ENCODE measurements at places on chromosomes 6 and 20. TPM values are rescaled to one million over a fixed set of nuclear protein-coding genes. Genes with fewer than 3 reads are reported as not detected.
A peak's percentile ranks its signal among the peaks of the same experiment; 100 is the strongest.

DNA sequence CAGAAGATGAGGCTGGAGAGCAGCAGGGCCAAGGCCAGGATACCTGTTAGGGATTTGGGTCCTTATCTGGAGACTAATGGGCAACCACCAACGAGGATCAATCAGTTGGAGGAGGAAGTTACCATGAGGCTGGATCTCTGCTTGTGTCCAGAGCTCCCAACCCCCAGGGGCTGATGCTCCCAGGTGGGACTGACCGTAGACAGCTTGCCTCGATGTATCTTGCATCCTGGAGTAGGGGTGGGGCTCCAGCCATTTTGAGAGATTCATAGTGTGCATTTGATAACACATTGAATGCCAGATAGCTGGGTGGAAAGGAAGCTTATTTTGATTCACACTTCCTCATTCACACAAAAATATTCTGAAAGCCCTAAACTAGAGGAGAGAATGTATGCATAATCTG lies 4.6 kb upstream of the RFPL4B start:
- DNase-seq, result no peak

DNA sequence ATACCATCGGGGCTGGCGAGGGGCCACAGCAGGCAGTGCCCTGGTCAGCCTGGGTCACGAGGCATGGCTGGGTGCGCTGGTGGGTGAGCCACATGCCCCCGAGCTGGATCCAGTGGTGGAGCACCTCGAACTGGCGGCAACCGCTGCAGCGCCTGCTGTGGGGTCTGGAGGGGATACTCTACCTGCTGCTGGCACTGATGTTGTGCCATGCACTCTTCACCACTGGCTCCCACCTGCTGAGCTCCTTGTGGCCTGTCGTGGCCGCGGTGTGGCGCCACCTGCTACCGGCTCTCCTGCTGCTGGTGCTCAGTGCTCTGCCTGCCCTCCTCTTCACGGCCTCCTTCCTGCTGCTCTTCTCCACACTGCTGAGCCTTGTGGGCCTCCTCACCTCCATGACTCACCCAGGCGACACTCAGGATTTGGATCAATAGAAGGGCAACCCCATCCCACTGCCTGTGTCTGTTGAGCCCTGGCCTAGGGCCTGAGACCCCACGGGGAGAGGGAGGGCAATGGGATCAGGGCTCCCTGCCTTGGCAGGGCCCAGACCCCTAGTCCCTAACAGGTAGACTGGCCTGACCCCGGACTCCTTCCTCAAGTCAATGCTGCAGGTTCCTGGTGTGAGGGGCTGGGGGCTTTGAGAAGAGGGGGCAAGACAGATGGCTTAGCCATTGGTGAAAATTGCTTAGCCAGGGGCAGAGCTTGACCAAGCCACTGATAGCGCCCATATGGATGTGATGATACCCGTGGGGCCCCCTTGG lies 598 bp downstream of the TMEM239 start:
- DNase-seq, result no peak

DNA sequence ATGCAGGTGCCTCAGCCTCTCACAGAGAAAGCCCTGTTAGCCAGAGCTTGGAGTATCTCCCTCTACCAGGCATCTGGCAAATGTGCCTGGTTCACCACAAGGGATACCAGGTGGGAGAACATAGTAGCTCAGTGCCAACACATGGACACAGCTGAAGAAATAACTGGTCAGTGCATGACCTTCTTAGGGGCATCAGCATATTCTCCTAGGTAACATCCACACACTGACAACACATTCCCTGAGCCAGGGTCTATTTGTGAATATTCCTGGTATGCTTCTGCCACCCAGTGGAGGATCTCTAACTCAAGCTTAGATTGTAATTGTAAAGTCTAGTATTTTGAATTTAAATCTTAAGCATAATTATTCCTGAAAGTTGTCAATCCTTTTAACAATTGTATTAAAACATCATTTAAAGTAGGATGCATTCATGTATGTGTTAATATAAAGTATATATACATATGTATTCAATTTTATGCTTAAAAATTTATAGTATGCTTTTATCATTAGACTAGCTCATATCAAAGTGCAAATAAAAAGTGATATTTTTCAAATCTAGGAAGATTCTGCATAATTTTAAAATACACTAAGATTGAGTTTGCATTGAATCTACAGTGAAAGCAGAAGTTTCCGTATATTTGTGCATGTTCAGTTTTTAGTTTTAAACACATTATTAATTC lies 45.3 kb upstream of the COL21A1 start:
- no peak for DNase-seq

Gene LY6G6D
- total RNA-seq, result not detected

- no peak for DNase-seq
These were observed 24.1 kb upstream of the RPS6KA2 start for GRCh38 chr6:166650824-166651807.

DNA sequence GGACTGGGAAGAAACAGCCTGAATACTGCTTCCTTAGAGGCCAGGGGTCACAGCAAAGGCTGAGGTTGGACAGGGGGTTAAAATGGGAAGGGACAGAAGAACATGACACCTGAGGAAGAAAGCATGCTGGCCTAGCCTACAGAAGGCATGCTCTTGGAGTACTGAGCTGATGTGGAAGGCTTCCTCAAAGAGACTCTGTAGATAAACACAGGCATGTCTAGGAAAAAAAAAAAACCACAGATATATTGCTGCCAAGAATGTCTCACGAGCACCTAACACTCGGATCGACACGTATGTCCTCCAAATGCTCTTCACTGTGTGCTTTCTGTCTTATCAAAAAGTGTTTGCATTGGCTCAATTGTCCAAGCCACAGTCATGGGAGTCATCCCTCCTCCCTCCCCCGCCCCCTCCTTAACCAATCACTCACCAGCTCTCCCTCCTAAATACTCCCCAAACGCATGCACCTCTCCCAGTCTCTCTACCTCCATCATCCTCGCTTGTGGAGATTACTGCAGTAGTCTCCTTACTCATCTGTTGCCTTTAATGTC lies 101.1 kb upstream of the LRFN2 start:
- DNase-seq, result no peak

GRCh38 chr6:121515630-121516265 lies 80.3 kb downstream of the GJA1 start:
- no peak for DNase-seq

DNA sequence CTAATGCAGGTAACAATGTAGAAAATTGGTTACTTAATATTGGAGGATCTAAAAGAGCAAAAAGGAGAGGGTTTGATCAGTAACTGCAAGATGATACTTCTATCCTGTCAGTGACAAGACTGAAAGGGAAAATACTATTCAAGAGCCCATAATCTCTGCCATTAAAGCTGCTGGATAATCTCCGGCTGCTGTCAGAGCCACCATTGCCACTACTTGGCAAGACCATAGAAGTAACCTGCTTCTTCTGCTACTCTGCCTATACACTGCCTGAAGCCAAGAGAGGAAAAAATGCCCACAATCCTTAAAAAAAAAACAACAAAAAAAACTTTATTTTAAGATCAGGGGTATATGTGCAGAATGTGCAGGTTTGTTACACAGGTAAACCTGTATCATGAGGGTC lies 386.5 kb upstream of the ID4 start:
- DNase-seq, result no peak

Gene ASCC3
- 34.8 TPM for total RNA-seq

- DNase-seq, result no peak
These were observed 11.7 kb upstream of the PCSK2 start for GRCh38 chr20:17215167-17215566.

GRCh38 chr6:149423964-149424440 lies 23.9 kb downstream of the SUMO4 start:
- DNase-seq, result no peak

GRCh38 chr6:124487623-124488431 lies 474.4 kb upstream of the RNF217 start:
- DNase-seq, result no peak

DNA sequence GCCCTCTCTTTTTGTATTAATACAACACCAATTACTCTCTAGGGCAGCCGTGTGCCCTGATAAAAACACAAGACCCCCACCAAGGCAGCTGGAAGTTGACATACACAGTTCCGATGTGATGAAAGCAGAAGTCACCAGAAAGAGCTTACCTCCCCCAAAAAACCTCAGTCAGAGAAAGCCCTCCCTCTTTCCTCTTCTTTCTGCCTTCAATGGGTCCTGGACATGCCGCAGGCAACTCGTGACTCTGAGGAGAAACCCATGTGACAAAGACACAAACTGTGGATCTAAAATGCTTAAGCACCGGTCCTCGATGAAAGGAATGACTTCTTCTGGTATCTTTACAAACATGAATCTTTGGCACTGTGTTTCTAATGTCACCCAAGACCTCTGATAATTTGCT lies 117.7 kb upstream of the CCDC28A start:
- no peak for DNase-seq

- no peak for DNase-seq
These were observed 63.7 kb upstream of the CD2AP start for GRCh38 chr6:47413752-47414422.

GRCh38 chr6:99178168-99178567 lies 171.3 kb downstream of the FAXC start:
- no peak for DNase-seq

Gene MYL9
- total RNA-seq, result 274 TPM

GRCh38 chr6:139064981-139065665 lies 36.6 kb downstream of the ABRACL start:
- no peak for DNase-seq

Gene DNAH8
- total RNA-seq, result 0.03 TPM

Gene ELOVL2
- total RNA-seq, result 0.21 TPM

Gene COL12A1
- total RNA-seq, result 36.6 TPM

Gene SAMD3
- 5.5 TPM for total RNA-seq

Gene CST7
- 11.7 TPM for total RNA-seq

GRCh38 chr6:20182926-20183521 lies 29.2 kb downstream of the MBOAT1 start:
- peak; percentile 76 for DNase-seq

DNA sequence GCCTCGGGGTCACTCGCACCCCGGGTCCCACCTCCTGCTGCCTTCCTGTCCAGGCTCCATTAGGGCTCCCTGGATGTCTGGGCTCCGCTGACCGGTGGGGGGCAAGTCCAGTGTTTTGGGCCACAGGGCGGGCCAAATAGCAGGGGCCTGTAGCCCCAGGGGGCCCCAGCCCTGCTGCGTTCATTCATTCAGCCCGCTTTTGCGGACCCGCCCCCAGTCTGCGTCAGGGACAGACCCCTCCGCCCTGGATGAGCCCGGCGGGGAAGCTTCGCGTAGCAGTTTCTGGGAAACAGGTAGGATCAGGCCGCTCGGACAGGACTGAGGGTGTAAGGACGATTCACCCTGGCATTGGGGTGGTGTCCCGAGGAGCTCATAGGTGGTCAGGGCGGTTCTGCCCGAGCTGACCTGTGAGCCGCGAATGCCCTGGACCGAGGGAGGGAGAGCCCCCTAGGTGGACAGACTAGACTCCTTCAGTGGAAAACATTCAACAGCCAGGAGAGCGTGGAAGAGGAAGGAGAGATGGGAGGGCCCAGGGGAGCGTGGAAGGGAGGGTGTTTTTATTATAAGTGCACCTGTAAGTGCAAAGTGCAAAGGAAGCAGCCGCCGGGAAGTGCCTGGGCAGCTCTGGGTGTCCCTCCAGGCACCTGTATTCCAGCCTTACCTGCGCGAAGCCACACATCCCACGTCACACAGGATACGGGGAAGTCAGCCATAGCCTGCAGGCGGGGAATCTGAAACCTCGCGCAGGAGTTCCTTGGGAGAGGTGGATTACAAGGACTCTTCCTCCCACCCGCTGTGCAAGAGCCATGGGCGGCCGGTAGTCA lies 662 bp downstream of the ENTPD6 start:
- DNase-seq, result peak; percentile 70

- no peak for DNase-seq
These were observed 503.2 kb upstream of the ID4 start for GRCh38 chr6:19333936-19334335.

DNA sequence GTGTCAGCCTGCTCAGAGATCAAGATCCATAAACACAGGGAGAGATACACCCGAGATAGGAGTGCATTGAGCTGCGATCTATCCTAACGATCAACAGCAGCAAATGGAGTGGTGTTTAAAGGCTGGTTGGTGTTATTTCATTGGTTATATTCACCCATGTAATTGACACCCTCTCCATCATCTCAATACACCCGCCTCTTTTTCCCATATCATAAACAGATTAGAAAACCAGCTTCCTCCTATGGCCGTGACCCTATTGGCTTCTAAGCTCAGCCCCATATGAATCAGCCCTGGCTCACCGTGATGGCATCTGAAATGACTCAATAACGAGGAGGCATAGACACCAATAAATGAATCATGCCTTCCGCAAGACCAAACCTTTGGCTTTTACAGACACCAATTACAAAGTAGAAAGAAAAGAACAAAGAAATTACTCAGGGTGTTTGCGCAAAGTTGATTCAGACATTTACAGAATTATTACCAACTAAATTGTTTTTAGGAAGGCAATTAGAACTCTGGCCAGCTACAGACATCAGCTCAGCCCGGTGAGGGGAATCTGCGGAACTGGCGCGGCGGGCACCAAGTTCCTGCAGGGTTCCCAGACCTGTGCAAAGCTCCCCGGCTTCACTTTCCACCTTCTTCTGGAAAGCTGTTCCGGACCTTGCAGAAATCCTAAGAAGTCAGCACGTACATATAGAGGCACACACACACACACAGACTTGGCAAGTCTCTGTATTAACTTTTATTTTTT lies 11.5 kb downstream of the PMEPA1 start:
- DNase-seq, result no peak

Gene LRRC73
- total RNA-seq, result 1.6 TPM

Gene PLEKHG1
- total RNA-seq, result 20.4 TPM

DNA sequence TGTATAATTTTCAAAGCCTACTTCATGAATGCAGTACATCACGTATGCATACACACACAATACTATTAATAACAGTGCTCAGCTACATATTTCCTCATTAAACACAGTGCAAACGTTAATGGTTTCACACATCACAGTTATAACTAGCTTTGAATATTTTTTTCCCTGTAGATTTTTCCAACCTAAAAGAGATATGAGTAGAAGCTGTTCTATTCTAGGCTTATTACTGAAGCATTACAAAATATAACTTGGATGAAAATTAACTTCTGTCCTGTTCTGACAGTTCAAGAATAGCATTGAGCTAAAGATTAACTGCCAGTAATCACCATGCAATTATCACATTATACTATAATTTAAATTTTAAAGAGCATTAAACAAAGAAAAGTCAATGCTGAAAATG lies 6.2 kb downstream of the LMBRD1 start:
- DNase-seq, result no peak

GRCh38 chr6:2877960-2878359 lies 25.1 kb downstream of the SERPINB9 start:
- DNase-seq, result no peak

GRCh38 chr6:157552081-157552747 lies 171.2 kb downstream of the ZDHHC14 start:
- DNase-seq, result no peak

Data from lower lobe of right lung (tissue), 2 donors.